NCI-H2227 treated with DMSO at 0.1 percent for 48 hours (cell line): ENCODE measurements at places on chromosomes 6 and 20.

GRCh38 chr6:42104095-42104803 is 38.2 kb downstream of the C6orf132 start:
- DNase-seq, result no peak

- no peak for DNase-seq
Measured at GRCh38 chr6:14791526-14791925, 454.3 kb upstream of the JARID2 start.

DNA sequence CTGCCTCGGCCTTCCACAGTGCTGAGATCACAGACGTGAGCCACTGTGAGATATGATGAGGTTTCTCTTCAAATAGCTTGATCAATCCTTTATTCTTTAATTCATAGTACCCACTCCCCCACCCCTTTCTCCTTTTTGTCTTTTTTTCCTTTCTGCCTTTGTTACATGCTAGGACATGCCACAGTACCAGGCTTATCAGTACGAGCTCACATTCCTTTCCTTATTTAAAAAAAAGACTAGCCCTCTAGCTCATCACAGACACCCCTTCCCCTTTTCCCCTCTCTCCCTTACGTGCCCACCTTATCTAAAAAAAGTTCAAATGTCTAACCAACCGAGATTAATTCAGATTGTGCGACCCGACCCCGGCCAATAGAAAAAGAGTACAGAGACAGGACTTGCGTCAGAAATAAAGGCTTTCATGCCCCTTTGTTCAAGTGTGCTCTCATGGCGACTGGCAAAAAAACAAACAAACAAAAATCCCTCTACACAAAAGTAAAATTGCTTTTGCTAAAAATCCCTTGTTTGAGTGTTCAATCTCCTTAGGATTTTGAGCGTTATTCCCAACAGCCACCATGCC is 49.2 kb downstream of the MRAP2 start:
- DNase-seq, result peak; percentile 31

DNA sequence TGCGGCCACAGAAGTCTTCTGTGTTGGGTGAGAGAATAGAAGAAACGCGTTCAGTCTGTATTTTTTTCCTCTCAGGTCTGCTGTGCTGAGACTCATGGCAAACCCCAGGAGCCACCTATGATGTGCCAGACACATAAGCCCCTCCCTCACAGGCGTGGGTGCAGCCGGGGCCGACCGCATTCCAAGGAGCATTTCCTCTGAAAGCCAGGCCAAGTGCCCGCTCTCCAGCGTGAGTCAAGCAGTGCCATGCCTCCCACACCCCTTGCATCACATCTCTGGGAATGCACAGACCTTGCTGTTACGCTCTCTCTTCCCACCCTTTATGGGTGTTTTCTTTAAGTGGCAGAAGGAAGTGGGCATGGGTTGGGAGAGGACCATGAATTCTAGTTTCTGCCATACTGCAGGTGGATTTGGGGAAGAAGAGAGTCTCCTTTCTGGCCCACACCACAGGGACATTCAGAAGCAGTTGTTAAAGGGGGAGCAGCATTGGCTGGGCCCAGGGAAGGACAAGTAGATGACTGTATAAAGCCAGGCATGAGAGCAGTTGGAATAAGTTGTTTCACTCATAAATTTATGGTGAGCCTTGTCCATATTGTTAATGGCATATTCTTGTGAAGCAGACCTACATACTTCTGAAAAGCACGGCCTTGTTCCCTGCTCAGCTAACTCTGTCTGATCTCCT is 37.1 kb upstream of the TFAP2A start:
- no peak for DNase-seq

GRCh38 chr6:90264561-90264960 is 32.1 kb downstream of the BACH2 start:
- DNase-seq, result no peak

DNA sequence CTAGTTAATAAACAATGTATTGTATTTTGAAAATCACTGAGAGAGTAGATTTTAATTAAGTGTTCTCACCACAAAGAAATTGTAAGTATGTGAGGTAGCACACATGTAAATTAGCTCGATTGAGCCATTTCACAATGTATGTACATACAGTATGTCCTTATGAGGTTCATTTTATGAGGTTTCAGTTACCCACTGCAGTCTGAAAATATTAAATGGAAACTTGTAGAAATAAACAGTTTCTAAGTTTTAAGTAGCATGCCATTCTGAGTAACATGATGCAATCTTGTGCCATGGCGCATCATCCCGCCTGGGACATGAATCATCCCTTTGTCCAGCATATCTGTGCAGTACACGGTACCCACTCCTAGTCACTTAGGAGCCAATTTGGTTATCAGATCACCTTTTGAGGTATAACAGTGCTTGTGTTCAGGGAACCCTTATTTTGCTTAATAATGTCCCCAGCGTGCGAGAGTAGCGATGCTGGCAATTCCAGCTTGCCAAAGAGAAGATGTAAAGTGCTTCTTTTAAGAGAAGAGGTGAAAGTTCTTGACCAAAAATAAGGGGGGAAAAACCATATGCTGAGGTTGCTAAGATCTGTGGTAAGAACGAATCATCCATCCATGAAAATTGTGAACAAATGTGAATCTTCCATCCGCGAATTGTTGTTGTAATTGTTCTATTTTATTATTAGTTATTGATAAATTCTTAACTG is 64.7 kb downstream of the KCNS1 start:
- DNase-seq, result no peak
